ENCODE measurements at places on chromosomes 2 and 18.
A peak's percentile ranks its signal among the peaks of the same experiment; 100 is the strongest.

DNA sequence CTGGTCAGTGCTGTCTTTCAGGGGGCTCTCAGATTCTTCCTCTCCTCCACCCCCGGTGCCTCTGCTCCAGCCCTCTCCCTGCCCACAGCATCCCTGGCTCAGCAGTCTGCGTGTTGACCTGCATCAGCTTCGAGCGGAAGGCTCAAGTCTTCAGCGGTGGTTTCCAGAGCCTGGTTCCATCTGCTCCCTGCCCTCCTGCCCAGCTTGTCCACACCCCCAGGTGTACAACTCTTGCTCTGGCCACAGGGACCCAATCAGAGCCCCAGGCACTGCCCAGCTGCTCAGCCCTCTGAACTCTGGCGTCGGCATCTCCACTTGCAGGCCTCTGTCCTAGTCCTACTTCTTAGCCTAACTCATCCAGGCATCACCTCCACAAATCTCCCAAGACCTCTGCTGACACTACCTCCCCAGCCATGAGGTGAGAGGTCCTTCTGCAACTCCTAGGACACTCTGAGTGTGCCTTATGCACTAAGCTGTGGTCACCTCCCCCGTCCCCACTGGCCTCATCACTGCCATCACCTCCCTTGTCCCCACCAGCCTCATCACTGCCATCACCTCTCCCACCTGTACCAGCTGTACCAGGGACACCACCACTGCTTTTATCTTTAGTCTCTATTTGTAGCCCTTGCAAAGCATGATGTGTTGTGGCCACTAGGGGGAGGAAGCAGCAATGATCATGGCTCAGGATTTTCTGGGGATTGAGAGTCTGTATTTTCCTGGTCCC lies 60.9 kb downstream of the EDAR start:
- DNase-seq: no peak

GRCh38 chr2:101387151-101387834 lies at the start of gene CREG2:
TSS of gene CREG2 (minus strand) at chr2:101387503. CDS start at chr2:101387457, 46 bp downstream.
- DNase-seq: peak; percentile 53

- peak; percentile 56 for DNase-seq
Measured at GRCh38 chr2:8094526-8094925, 587.3 kb upstream of the ID2 start.

- DNase-seq: no peak
Measured at GRCh38 chr2:162215162-162215561, 28.1 kb downstream of the FAP start.

- no peak for DNase-seq
Measured at GRCh38 chr18:50796495-50796894, 23.3 kb downstream of the MRO start.
